ENCODE measurements at places on chromosomes 12 and 14.

- DNase-seq: no peak
Observed at GRCh38 chr12:88994537-88994936, 357.8 kb downstream of the DUSP6 start.

DNA sequence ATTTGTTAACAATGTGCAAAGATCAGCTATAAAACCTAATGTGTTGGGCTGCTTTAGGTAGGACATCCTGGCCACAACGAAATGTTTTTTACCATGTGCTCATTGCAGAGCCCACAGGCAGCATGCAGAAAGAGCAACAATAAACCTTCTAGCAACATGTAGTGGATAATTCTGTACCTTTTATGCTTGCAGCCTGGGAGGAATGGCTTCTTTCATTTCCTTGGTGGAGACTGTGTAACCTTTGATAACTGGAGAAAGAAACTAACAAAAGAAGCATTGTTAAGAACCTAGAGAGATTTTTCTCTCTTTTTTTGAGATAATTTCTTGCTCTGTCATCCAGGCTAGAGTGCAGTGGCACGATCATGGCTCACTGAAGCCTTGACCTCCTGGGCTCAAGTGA is 225.5 kb upstream of the PRICKLE1 start:
- DNase-seq: no peak

DNA sequence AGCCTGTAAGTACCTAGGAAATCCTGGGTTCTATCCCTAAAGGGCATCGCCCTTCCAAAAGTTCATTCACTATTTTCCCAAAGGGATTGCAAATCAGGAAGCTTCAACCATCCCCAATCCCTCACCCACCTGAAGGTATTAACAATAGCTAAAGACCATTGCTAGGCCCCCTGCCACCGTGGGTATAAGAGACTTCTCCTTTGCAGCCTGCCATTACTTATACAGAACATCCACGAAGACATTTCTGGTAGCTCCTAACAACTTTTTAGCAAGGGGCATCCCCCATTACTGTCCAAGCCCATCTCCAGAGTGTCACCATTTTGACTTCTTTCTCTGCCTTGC is 384 bp upstream of the SMUG1 start:
- no peak for DNase-seq

DNA sequence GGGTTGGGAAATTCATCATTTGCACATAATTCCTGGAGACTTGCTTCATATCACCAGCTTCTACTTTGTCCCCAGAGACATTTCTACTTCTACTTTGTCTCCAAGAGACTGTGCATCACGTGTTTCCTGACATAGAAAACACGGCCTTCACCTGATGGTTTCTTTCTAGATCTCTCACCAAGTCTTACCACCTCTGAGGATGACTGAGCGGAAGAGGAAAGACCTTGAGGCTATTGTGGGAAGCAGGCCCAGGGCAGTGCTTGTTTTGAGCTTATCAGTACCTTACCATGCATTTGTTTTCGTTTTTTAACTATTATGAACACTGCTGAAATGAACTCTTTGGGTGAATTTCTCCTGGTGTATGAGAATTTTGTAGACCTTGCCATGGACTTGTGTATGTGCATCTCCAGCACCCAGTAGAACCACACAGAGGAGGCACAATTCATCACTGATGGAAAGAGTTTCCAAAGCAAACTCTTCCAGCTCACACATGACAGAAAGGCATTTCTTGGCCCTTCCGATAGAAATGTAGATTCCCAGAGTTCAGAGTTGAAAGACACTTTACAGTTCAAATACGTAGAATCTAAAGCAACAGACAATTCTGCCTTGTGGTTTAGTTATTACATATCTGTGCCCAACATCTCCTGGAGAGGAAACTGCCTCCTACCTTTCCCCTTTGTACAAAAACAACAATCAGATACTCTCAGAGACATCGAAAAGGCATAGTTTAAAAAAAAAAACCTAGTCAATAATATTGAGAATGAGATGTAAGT is 434.7 kb downstream of the FUT8 start:
- peak; percentile 79 for DNase-seq

DNA sequence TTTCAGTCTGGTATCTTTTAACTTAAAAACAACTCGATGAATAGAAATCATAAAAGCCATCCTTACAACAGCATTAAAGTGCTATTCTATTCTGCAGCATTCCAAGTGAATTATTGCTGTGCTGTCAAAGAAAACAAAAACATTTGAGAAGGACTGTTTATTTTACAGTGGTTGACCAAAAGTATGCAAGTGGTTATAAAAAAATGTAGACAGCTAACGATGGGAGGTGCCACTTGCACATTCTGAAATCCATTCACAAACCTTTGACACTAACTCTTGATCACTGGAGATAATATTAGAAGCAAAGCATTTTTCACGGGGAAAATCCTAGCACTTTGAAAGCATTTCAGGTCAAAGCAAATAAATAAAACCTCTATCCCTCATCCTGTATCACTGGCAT is 55.6 kb downstream of the HMGA2 start:
- DNase-seq: no peak

DNA sequence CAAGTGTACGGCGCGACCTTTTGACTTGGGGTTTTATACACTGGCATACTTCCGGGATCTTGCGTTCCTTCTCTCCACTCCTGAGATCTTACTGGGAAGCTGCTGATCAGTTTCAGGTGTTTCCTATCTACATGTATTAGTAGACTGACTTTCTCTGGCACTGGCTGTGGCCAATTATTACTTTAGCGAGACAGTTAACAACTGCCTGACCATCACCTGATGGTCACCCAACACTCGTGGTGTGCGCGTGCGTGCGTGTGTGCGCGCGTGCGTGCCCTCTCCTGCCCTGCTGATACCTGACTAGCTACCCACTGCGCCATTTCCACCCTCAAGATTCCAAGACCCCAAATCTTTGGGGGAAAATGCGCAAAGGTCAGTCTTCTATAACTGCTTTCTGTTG is 249.9 kb downstream of the AEBP2 start:
- no peak for DNase-seq

- DNase-seq: peak; percentile 54
Observed at GRCh38 chr12:130872179-130873096, 572 bp downstream of the RAN start.

- no peak for DNase-seq
Observed at GRCh38 chr12:112777387-112778310, 13.9 kb upstream of the RPH3A start.

DNA sequence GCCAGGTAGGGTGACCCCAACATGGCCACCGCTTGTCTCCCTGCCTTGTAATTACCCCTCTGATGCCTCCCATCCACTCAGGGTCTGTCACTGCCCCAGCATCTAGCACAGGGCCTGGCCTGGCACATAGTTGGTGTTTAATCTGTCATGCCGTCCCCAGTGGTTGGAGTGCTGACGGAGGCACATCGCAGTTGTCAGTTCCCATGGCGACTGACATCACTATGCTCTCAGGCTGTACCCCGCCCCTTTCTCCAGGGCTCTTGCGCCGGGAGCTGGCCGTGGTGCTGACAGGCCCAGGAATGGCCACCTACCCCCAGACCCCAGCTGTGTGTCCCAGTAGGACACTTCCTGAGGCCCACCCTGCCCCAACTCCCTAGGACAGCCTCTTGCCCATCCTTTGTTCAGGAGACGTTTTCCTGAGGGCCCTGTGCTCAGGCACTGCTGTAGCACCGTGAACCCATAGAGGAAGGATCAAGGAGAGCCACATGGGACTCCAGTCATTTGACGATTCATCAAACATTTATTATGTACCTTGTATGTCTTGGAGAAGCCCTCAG is 23.0 kb downstream of the FAM222A start:
- no peak for DNase-seq

DNA sequence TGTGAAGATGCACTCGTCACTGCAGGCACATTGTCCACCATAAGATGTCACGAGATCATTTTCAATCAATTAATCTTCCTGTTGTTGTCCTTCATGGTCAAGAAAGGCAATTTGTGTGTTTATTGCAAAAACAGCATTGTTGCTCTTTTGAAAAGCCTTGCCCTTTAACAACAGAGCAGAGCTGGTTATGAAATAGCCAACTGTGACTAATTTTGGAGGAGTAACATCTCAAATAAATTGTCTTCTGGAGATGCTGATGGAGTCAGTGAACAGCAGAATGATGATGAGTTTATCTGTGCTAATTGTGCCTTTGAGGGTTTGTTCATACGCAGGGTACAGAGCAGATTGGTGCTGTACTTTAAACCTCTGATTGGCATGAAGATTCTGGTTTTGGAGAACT is 88.3 kb upstream of the E2F7 start:
- no peak for DNase-seq

- no peak for DNase-seq
Observed at GRCh38 chr12:22248121-22248520, 86.4 kb downstream of the ST8SIA1 start.

GRCh38 chr14:94816113-94816512 is 46.2 kb upstream of the GSC start:
- DNase-seq: no peak

DNA sequence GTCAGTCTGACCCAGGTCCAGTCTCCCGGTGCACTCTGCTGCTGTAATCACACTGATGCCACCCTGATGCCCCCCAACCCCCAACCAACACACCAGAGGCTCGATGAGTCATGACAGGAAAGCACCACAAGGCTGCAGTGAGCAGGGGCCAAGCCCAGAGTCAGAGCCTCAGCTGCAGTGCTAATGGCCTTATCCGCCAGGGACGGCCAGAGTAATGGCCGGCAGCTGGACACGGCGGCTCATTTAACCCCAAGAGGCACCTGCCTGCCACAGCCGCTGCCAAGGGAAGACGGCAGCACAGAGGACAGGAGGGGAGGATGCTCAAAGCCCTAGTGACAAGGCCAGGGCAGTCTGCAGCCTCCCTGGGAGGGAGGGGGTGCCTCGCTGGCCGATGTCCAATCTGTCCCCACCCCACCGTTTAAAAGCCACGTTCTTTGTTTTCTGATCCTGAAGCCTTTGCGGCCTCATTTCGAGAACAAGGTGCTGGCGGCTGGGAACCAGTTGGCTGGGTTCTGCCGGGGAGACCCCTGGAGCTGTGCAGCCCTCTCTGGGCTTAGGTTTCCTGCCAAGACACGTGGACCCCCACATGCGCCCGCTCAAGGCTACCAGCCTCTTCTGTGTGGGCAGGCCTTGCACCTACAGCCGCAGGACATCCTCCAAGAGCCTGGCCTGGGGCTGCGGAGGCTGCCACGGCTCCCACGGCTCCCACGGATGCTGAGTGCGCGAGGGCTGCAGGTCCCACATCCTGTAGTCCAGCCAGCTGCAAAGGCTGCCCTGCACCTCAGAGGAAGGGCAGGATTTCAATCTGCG is 13.1 kb downstream of the CCDC85C start:
- no peak for DNase-seq

DNA sequence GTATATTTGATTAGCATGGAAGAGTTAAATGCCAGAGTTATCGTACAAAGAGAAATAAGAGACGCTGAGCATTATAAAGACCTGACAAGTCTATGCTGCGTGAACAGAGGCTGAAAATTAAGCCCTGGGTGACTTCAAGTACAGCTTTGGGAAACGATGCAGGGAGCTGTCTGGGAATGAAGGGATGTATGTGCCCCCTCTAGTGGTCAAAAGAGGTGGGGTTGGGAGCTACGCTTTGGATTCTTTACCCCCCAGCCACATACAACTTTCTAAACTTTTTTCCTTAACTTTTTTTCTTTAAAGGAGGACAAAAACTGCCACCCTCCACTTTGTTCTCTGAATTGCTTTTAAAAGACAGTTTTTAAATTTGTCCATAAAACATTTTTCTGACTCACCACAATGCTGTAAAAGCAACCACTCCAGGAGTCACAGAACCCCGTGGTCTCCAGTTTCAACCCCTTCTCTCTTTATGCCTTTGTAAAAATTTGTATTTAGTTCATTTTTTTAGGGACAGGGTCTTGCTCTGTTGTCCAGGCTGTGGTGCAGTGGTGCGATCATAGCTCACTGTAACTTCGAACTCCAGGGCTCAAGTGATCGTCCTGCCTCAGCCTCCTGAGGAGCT is 59.4 kb downstream of the ZNF664 start:
- DNase-seq: no peak

DNA sequence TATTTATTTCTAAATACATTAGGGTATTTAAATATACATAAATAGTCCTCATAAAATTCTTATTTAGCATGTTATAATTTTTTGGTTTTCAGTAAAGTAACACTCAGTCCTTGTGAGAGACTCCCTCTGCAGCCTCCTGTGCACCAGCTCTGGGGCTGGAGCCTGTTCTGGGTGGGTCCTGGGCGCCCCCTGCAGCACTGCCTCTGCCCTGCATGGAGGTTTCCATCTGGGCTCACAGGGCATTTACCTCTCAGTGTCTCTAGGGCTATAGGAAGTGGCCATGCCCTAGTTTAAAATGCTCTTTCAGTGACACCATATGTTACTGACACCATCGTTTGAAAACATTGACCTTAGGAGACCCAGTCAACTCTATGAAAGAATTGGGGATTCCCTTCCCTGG is 1155.2 kb downstream of the TMEM121 start:
- no peak for DNase-seq

DNA sequence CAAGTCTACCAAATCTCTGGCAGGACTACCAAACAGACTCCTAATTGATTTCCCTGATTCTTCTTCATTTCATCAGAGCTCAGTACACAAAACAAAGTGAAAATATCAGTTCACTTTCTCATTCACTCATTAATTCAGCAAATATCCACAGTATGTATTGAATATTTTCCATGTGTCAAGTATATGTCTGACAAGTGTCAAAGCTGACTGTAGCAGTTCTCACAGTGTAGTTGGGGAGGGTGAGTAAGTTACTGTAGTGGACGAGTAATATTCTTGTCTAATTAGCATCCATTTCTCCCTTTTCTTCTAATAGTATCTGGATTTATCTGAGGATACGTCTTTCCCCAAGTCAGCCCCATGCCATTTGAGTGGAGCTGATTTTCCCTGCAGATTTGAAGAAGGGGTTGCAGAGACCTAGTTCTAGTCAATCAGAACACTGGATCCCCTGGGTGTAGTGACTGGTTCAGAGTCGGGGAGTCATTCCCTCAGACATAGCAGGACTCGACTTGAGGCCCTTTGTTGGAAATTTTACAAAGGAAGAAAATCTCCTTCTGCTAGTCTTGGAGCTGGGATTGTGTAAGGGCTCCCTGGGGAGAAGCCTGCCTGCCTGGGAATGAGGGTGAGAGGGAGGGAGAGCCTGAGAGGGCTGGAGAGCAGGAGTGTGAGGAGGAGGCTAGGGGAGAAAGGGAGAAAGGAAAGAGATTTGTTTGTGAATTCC is 51.4 kb downstream of the GRIP1 start:
- DNase-seq: no peak

- no peak for DNase-seq
Observed at GRCh38 chr14:44782775-44783238, 178.9 kb downstream of the KLHL28 start.

GRCh38 chr12:104342635-104343249 is 39.2 kb downstream of the EID3 start:
- DNase-seq: no peak

DNA sequence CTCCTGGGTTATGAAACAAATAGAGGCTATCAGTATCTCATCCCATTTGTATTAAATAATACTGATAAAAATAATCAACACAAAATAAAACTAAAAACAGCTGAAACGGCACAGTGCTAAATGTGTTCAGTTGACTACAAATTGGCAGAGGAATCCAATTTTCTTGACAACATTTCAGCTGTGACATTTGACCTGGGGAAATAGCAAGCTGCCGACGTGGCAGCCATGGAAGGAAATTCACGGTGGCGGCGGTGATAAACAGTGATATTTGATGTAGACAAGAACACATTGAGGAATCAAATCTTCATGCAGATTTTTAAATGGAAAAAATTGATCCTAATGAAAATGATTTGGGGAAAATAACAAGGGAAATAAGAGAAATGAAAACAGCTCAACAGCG is 159.1 kb upstream of the RTL1 start:
- no peak for DNase-seq
